ENCODE measurements at places on chromosomes 4 and X.

GRCh38 chr4:123976819-123977218 is 580.2 kb downstream of the SPRY1 start:
- no peak for DNase-seq

DNA sequence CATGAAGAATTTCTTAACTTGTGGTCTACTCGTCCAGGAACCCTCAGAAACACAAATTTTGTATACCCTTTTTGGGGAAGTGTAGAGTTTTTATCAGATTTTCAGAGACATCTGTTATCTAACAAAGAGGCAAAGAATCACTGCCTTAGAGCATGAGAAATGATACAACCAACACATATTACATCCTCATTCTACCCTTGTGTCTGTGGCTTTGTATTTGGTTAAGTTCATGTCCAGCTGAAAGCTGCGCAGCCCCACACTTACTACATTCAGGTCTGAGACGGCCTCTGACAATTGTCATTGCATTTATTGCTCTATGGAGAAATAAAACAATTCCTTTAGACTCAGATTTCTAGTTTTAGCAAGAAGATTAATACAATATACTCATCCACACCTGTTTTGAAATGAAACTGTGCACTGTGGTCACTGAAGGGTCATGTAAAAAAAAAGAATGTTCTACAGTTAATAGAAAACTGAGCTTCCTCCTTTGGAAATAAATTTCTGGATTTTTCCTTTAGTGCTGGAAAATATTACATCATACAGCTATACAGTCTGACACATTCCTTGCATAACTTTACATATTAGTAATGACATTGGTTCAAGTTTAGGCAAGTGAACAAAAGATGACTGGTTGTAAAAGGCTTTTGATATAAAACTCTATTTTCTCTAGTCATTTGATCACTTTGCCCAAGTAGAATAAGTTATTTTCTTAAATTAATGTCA is 39.8 kb downstream of the GLRB start:
- peak; percentile 12 for DNase-seq

DNA sequence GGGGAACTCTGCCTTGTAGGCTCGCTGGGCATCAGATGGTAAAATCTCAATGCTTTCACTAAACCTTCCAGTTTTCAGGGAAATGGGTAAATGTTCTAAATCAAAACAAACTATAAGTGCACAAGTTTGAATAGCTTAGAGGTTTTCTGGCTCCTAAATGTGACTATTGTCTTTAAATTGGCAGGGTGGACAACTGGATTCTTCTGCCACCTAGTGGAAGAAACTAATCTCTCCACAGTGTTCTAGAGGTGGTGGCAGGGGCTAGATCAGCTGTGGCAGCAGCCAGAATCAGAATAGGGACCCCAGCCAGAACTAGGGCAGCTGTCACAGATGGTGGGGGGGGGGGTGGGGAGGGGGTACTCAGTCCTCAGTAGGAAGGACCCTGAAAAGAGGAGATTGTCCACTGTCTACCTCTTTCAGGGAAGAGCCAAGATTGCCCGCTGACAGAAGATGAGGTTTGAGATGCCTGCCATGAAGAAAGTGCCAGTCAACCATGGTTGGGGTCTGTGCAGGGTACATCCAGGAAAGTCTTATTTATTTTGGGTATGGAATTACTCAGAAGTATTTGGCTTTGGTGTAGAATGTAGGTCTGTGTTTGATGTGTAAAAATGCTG is 201.4 kb downstream of the CCNG2 start:
- peak; percentile 27 for DNase-seq

- no peak for DNase-seq
These were observed 82.3 kb downstream of the PRKX start for GRCh38 chrX:3631196-3631595.

DNA sequence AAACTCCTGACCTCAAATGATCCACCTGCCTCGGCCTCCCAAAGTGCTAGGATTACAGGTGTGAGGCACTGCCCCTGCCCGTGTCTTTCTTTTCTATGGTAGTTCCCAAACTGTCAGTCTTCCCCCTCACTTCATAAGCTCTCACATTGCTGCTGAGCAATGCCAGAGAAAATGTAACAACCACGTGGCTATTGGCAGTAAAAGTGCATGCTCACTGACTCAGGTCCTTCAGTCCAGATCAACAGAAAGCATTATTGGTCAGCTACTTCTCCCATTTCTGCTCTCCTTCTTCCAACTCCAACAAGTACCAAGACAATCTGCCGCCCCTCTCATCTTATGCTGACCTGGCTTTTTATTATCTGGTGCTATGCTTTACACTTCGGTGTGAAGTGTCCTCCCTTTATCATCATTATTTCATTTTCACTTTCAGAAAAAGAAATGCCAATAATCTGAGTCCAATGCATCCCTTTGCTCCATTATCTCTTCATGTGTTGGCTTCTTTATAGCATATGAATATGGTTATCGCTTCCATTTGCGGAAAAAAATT is 133.8 kb upstream of the UGT8 start:
- no peak for DNase-seq

DNA sequence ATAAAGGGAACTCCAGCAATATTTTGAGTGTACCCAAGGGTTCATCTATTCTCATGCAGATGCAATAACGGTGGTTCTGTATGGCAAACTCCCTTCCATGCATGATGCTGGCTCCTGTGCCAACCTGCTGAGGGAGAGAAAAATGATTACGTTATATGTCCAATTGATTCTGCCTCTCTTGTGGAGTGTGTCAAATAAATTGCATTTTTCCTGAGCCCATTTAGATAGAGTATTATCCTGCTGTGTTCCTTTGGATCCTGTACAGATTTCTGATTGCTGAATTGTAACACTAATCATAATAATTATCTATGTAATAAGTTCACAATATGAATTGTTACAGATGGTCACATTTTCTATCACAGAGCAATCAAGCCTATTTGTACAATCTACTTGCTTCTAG is 821.7 kb downstream of the C4orf33 start:
- no peak for DNase-seq

DNA sequence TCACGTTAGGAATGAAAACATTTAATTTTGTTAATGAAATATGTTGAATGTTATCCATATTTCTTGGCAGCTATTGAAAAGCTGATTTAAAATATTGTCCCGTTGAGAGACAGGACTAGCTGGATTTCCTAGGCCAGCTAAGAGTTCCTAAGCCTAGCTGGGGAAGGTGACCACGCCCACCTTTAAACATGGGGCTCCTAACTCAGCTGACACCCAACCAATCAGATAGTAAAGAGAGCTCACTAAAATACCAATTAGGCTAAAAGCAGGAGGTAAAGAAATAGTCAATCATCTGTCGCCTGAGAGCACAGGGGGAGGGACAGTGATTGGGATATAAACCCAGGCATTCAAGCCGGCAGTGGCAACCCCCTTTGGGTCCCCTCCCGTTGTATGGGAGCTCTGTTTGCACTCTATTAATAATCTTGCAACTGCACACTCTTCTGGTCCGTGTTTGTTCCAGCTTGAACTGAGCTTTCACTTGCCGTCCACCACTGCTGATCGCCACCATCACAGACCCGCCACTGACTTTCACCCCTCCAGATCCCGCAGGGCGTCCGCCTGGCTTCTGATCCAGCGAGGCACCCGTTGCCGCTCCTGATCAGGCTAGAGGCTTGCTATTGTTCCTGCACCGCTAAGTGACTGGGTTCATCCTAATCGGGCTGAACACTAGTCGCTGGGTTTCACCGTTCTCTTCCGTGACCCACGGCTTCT is 308.9 kb downstream of the GLUD2 start:
- no peak for DNase-seq

DNA sequence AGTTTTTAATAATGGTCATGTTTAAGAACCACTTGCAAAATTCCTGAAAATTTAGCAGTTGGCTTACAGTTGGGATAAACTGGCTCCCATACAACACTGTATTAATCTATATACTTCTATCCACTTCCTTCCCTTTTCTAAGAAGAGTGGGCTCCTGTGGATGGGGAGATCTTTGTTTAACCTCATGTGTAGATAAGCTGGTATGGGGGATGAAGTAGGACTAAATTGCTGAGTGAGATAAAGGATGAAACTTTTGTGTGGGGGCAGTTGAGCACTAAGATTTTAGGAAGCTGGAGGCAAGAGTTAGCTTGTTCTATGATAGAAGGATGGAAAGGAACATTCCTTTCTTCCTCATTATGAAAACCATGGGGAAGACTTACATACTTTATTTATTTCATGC is 54.6 kb upstream of the ATP8A1 start:
- no peak for DNase-seq

DNA sequence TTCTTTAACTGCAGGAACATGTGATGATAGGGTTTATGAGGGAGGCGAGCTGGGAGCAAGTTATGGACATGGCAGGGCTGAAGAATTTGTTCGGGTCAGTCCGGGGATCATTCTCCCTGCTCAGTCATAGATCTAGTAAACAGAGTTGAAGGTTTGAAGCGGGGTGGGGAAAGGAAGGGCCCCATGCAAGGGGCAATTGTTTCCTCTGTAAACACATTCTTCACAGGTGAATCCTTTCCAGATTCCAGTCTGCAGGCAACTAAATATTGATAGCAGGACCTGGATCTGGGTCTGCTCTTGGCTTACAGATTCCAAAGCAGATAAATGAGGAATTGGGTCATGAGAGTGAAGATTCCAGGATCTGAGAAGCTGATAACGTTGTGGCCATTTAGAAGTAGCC is 44.3 kb upstream of the ARHGAP24 start:
- no peak for DNase-seq

GRCh38 chrX:84747516-84747915 is 245.3 kb upstream of the HDX start:
- no peak for DNase-seq

DNA sequence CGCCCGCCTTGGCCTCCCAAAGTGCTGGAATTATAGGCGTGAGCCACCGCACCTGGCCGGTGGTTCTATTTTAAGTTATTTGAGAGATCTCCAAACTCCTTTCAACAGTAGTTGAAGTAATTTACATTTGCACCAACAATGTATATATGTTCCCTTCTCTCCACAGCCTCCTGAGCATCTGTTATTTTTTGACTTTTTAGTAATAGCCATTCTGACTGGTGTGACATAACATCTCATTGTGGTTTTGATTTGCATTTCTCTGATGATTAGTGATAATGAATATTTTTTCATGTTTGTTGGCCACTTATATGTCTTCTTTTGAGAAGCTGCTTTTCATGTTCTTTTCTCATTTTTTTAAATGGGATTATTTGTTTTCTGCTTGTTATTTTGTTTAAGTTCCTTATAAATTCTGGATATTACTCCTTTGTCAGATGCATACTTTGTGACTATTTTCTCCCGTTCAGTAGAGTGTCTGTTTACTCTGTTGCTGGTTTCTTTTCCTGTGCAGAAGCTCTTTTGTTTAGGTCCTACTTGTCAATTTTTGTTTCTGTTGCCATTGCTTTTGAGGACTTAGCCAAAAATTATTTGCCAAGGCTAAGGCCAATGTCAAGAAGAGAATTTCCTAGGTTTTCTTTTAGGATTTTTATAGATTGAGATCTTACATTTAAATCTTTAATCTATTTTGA is 213.2 kb downstream of the ARHGAP24 start:
- DNase-seq, result no peak

DNA sequence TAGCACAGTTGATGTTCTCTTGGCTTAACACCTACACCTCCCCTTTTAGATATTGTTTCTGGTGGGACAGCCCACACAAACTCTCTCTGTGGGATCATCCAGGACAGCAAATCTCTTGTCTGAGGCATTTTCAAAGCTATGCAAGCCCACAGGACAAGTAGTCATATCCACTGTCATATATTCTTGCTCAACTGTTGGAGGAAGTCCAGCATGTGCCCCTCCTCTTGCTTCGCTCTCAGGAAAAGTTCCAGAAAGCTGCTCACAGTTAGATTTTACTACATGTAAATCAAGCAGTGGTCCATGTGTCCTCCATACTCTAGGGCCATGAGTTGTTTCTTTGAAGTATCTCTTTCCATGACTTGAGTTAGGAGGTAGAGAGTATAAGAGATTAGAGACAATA is 260.7 kb downstream of the INPP4B start:
- no peak for DNase-seq

DNA sequence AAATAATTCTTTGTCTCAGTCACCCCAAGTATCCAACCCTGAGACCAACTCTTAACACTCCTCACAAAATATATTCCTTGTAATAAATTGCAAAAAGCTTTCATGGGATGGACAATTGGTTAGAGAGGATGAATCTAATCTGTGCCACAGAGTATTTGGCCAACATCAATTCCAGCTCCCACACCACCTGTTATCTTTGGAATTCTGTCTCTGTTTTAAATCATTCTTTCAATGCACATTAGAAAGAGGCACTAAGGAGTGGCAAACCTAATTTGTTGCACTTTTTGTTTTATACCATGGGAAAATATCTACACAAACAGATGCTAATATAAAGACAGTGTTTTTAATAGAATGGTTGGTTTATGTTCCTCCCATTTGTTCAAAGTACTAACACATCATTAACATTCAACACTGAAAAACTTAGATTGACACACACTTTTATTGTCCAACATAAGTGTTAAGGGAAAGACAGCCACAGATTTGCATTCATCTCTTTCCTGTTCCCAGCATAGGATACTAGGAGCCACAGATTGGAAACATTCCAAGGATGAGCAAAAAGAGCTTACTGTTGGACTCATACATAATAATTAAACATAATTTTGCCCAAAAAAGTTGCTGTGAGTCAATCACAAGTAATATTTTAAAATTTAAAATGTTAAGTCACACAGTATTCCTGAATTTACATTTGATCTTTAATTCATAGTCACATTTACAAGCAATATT is 116.4 kb downstream of the PPA2 start:
- no peak for DNase-seq

DNA sequence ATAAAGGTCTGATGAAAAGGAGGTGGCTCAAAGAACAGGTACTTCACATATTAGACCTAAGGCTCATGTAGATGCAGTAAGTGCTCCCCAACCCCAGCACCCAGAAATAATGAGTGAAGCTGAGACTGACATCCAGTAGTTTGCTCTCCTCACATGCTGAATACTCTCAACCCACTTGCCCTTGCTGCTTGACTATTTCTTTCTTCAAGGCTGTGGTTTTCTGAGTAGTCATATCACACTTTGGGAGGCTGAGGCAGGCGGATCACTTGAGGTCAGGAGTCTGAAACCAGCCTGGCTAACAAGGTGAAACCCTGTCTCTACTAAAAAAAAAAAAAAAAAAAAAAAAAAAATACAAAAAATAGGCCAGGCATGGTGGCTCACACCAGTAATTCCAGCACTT is 51.5 kb upstream of the PRPS1 start:
- DNase-seq, result no peak

- DNase-seq, result no peak
These were observed 49.8 kb downstream of the SCLT1 start for GRCh38 chr4:129043523-129043922.

GRCh38 chr4:87886083-87886482 is 53.3 kb downstream of the MEPE start:
- no peak for DNase-seq

- peak; percentile 20 for DNase-seq
These were observed 38.2 kb downstream of the HPGDS start for GRCh38 chr4:94304365-94304971.

- no peak for DNase-seq
These were observed 123.6 kb downstream of the PCDH18 start for GRCh38 chr4:137408527-137409177.

GRCh38 chrX:27399146-27399456 is 64.0 kb downstream of the PPP4R3C start:
- no peak for DNase-seq
